ENCODE measurements at places on chromosomes 2 and 18.
A peak's percentile ranks its signal among the peaks of the same experiment; 100 is the strongest.

GRCh38 chr18:34492652-34493051 lies 217.4 kb upstream of the DTNA start:
- H3K4me3 ChIP-seq: peak overlapping the region; percentile 53
- H3K36me3 ChIP-seq: no peaks in the 10 kb centered on the region
- no peak for DNase-seq
- H3K4me1 ChIP-seq: peaks cover 8% of the 10 kb centered on the region
- no peak overlapping the region for H3K27ac ChIP-seq

GRCh38 chr2:238523158-238524110 lies 96.7 kb downstream of the ASB1 start:
- H3K4me3 ChIP-seq: no peak overlapping the region
- no peaks in the 10 kb centered on the region for H3K36me3 ChIP-seq
- DNase-seq: no peak
- H3K27me3 ChIP-seq: no peaks in the 10 kb centered on the region

DNA sequence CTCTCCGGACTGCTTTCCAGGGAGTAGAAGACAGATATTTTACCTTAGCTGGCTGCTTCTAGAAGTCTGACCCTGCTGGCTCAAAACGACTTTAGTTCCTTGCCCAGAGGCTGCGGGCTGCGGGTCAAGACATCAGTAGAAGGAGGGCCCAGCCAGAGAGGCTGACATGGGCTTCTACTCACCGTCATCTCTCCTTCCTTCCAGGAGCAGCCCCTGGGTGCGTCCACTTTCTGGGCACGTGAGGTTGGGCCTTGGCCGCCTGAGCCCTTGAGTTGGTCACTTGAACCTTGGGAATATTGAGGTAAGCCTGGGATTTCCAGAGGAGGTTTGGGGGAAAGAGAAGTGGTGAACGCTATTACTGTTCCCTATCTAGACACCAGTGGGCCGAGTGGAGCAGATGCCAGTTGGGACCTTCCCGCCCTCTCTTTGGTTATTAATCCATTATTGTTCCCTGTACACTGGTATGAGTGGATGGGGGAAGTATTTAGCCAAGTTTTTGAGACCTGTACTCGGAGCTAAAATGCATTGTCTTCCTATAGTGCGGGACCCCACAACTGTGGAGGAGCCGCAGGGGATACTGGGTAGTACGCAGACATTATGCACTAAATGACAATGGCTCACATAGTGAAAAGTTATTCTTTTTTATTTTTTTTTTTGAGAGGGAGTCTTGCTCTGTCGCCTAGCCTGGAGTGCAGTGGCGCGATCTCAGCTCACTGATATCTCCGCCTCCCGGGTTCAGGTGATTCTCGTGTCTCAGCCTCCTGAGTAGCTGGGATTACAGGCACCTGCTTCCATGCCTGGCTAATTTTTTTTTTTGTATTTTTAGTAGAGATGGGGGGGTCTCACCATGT lies 26.3 kb upstream of the CASP8 start:
- H3K27me3 ChIP-seq: no peaks in the 10 kb centered on the region
- no peak for DNase-seq
- H3K27ac ChIP-seq: peak overlapping the region; percentile 90
- no peaks in the 10 kb centered on the region for H3K36me3 ChIP-seq
- peaks cover 22% of the 10 kb centered on the region for H3K4me1 ChIP-seq
- peak overlapping the region; percentile 42 for H3K4me3 ChIP-seq

GRCh38 chr18:55607773-55608172 lies 19.8 kb upstream of the TCF4 start:
- no peak overlapping the region for H3K27ac ChIP-seq
- no peak overlapping the region for H3K4me3 ChIP-seq
- H3K4me1 ChIP-seq: no peaks in the 10 kb centered on the region
- no peaks in the 10 kb centered on the region for H3K27me3 ChIP-seq
- DNase-seq: no peak

DNA sequence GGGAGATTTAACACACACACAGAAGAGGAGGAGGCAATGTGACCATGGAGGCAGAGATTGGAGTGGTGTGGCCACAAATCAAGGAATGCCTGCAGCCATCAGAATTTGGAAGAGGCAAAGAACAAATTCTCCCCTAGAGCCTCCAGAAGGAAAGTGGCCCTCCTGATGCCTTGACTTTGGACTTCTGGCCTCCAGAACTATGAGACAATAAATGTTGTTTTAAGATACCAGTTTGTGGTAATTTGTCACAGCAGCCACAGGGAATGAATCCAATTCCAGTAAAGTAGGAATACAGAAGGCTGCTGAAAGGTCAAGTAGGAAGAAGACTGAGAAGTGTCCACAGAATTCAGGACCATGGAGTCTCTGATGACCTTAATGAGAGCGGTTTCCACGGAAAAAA lies 18.1 kb downstream of the PAIP2B start:
- no peak overlapping the region for H3K27ac ChIP-seq
- H3K4me3 ChIP-seq: no peak overlapping the region
- DNase-seq: no peak
- H3K36me3 ChIP-seq: no peaks in the 10 kb centered on the region
- no peaks in the 10 kb centered on the region for H3K27me3 ChIP-seq
- H3K4me1 ChIP-seq: no peaks in the 10 kb centered on the region

- H3K36me3 ChIP-seq: peaks cover 1% of the 10 kb centered on the region
- no peak overlapping the region for H3K4me3 ChIP-seq
- H3K4me1 ChIP-seq: peaks cover 30% of the 10 kb centered on the region
- H3K27me3 ChIP-seq: peaks cover 61% of the 10 kb centered on the region
Observed at GRCh38 chr2:174343343-174343622, 8.5 kb downstream of the SP9 start.

- H3K4me3 ChIP-seq: no peak overlapping the region
- H3K4me1 ChIP-seq: peaks cover 18% of the 10 kb centered on the region
- H3K27ac ChIP-seq: no peak overlapping the region
- H3K36me3 ChIP-seq: no peaks in the 10 kb centered on the region
- no peak for DNase-seq
- H3K27me3 ChIP-seq: no peaks in the 10 kb centered on the region
Observed at GRCh38 chr2:10297959-10298531, 4.7 kb upstream of the HPCAL1 start.

- DNase-seq: no peak
- no peaks in the 10 kb centered on the region for H3K36me3 ChIP-seq
- peaks cover 12% of the 10 kb centered on the region for H3K4me1 ChIP-seq
- H3K27me3 ChIP-seq: peaks cover 7% of the 10 kb centered on the region
- H3K27ac ChIP-seq: no peak overlapping the region
Observed at GRCh38 chr2:234911271-234911670, 40.5 kb upstream of the SH3BP4 start.

DNA sequence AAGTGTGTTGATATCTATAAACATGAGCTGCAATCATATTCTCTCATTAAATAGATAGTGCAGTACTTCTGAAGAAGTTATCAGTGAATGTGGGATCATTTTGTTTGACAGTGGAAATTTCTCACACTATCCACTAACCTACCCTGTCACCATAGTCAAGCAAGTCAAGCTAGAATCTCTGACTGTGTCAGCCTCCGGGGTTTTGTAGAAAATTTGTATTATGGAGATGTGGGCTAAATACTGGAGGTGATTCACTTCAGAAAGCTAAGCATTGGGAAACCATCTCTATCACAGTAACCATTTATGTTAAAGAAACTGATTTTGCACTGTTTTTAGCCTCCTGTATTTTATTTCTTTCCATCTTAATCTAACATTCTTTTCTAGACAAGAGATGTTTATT lies 126.6 kb upstream of the CREB1 start:
- no peaks in the 10 kb centered on the region for H3K36me3 ChIP-seq
- no peaks in the 10 kb centered on the region for H3K27me3 ChIP-seq
- no peak overlapping the region for H3K4me3 ChIP-seq
- peaks cover 22% of the 10 kb centered on the region for H3K4me1 ChIP-seq
- DNase-seq: no peak
- no peak overlapping the region for H3K27ac ChIP-seq

GRCh38 chr2:133498662-133499585 lies 69.3 kb downstream of the NCKAP5 start:
- H3K27me3 ChIP-seq: no peaks in the 10 kb centered on the region
- no peaks in the 10 kb centered on the region for H3K4me1 ChIP-seq
- H3K4me3 ChIP-seq: no peak overlapping the region
- H3K27ac ChIP-seq: no peak overlapping the region
- DNase-seq: no peak

DNA sequence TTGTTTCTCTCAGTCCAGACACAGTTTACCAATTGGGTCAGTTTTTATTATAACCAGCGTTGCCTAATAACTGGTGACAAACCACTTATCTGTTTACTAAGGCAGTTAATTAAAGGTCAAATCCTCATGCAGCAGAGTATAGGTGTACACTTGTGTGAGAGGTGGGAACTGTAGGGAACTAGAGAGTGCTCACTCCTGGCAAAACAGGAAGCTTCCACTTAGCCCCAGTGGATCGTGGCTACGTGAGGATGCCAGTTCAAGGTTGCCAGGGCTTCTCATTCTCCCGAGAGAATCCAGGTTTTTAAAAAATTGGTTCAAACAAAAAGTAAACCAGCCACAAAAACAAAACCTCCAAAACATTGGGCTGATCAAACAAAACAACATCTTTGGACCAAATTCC lies 8.1 kb downstream of the CYBRD1 start:
- H3K4me1 ChIP-seq: peaks cover 7% of the 10 kb centered on the region
- no peak overlapping the region for H3K4me3 ChIP-seq
- no peaks in the 10 kb centered on the region for H3K27me3 ChIP-seq
- no peak overlapping the region for H3K27ac ChIP-seq

- no peak overlapping the region for H3K4me3 ChIP-seq
- no peaks in the 10 kb centered on the region for H3K27me3 ChIP-seq
- H3K36me3 ChIP-seq: no peaks in the 10 kb centered on the region
- H3K27ac ChIP-seq: no peak overlapping the region
Observed at GRCh38 chr2:68925295-68925896, 27.3 kb downstream of the GKN2 start.

DNA sequence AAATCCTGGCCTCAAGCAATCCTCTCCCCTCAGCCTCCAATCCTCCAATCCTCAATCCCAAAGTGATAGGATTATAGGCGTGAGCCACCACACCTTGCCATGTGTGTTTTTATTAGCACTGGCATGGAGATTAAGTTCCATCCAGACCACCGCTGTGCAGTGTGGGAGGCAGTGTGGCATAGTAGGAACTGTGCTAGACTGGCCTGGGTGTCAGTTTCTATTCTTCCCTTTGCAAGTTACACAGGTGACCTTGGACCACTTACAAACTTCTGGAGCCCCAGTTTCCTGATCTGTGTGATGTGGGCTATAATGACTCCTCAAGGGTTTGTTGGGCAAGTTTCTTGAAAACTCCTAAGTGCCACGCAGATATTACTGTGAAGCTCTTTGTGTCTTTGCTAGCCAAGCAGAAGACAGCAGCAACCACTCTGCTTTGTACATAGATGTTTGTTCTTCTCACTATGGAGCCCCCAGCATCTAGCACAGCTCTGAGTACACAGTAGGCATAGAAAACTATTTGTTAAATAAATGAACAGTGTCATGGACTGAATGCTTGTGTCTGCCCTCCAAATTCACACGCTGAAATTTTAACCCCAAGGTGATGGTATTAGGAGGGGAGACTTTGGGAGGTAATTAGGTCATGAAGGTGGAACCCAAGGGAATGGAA lies 93.0 kb downstream of the LBH start:
- no peak overlapping the region for H3K27ac ChIP-seq
- no peaks in the 10 kb centered on the region for H3K4me1 ChIP-seq
- H3K4me3 ChIP-seq: no peak overlapping the region

GRCh38 chr2:220648628-220649027 lies 923.5 kb downstream of the EPHA4 start:
- no peak for DNase-seq
- H3K4me3 ChIP-seq: no peak overlapping the region
- H3K27ac ChIP-seq: no peak overlapping the region

- H3K27ac ChIP-seq: no peak overlapping the region
- H3K4me3 ChIP-seq: no peak overlapping the region
- H3K36me3 ChIP-seq: no peaks in the 10 kb centered on the region
- no peaks in the 10 kb centered on the region for H3K27me3 ChIP-seq
Observed at GRCh38 chr18:51006061-51006818, 23.8 kb upstream of the SMAD4 start.

- no peaks in the 10 kb centered on the region for H3K27me3 ChIP-seq
- no peak overlapping the region for H3K27ac ChIP-seq
- no peak for DNase-seq
- no peak overlapping the region for H3K4me3 ChIP-seq
Observed at GRCh38 chr2:6605836-6606505, 259.7 kb downstream of the CMPK2 start.

- peaks cover 18% of the 10 kb centered on the region for H3K4me1 ChIP-seq
- no peaks in the 10 kb centered on the region for H3K27me3 ChIP-seq
- H3K4me3 ChIP-seq: no peak overlapping the region
- H3K27ac ChIP-seq: no peak overlapping the region
- no peaks in the 10 kb centered on the region for H3K36me3 ChIP-seq
Observed at GRCh38 chr2:75609937-75610508, 36.6 kb upstream of the MRPL19 start.

- H3K4me3 ChIP-seq: no peak overlapping the region
- no peaks in the 10 kb centered on the region for H3K27me3 ChIP-seq
- DNase-seq: no peak
Observed at GRCh38 chr2:128670066-128670465, 351.4 kb upstream of the HS6ST1 start.

GRCh38 chr18:59923539-59924196 lies 23.9 kb downstream of the PMAIP1 start:
- no peak overlapping the region for H3K27ac ChIP-seq
- H3K36me3 ChIP-seq: no peaks in the 10 kb centered on the region
- H3K4me3 ChIP-seq: no peak overlapping the region
- no peaks in the 10 kb centered on the region for H3K4me1 ChIP-seq

GRCh38 chr2:69222953-69223658 lies 163.9 kb downstream of the GFPT1 start:
- H3K27me3 ChIP-seq: no peaks in the 10 kb centered on the region
- no peak for DNase-seq
- H3K4me3 ChIP-seq: no peak overlapping the region
- no peaks in the 10 kb centered on the region for H3K4me1 ChIP-seq
- H3K36me3 ChIP-seq: no peaks in the 10 kb centered on the region

DNA sequence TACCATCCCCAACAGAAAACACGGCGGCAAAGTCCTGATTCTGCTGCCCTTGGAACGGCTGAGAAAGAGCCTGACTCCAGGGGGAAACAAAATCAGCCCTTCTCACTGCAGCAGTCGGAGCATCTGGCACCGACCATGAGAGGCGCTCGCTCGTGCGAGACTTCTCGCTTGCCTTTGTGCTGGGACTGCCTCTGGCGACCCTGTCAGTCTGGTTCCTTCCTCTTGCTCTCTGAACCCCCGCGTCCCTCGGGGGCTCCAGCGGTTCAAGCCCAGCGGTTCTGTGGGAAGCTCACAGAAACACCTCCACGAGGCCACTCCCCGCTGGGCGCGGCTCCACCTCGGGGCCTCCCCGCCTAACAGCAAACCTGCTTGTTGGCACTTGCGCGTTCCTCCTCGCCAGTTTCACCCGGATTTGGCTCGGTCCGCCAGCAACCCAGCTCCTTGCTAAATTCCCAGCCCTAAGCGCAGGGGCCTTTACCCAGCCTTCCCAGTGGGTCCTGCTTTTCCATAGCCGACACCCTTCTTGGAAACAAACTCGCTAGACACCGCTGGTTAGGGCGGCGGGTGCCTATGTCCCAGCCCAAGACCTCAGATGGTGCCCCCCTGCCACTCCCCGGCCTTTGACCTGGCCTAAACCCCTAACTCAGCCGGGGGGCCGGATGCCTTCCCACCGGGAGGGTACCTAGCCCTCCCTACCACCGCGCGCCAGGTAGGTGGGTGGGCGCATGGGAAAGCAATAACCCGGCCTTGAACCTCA lies 2.2 kb downstream of the RND3 start:
- peak overlapping the region; percentile 66 for H3K4me3 ChIP-seq
- peak overlapping the region; percentile 96 for H3K27ac ChIP-seq
- no peaks in the 10 kb centered on the region for H3K27me3 ChIP-seq
- no peak for DNase-seq
- peaks cover 28% of the 10 kb centered on the region for H3K4me1 ChIP-seq

Measured in esophagus squamous epithelium (tissue), 5 donors.